ENCODE measurements at places on chromosomes 11 and 22. TPM values are rescaled to one million over a fixed set of nuclear protein-coding genes. Genes with fewer than 3 reads are reported as not detected.

DNA sequence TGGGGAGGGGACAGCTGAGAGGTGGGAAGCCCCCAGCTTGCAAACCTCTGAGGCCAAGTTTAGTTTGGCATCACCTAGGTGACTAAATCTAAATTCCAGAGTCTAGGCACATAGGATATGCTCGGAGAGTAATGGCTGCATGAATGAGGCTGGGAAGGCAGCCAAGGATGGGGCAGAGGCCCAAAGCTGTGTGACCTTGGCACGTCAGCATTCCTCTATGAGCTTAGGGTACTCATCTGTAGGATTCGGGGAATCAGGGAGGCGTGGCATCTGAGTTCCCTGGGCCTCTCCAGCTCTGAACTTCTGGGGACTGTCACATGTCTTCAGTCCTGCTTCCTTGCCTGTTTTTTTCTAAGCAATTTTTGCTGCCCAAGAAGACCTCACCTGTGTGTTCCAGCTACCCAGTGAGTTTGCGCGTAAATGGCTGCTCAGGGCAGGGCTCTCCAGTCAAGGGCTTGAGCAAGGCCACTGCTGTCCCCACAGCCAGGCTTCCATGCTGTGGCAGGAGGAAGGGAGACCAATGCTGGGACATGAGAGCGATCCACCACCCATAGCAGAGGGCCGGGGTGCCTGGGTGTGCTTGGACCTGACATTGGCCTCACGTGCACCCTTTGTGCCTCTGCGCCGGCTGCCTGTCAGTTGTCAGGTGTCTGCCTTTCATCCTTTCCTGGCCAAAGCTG is 13.9 kb downstream of the DAGLA start:
- no peak for DNase-seq

- DNase-seq = peak; percentile 12
Measured at GRCh38 chr11:2558397-2558796, 113.6 kb downstream of the KCNQ1 start.

- no peak for DNase-seq
Measured at GRCh38 chr11:119531056-119531455, 108.1 kb upstream of the THY1 start.

PRODH gene
- 20.6 TPM for total RNA-seq

- peak; percentile 96 for DNase-seq
Measured at GRCh38 chr11:66568124-66568916, at the start of gene CTSF. CTSF (minus strand) TSS chr11:66568606; CDS start chr11:66568486, 120 bp downstream.

GRCh38 chr11:94149431-94150017 is 20.9 kb downstream of the PANX1 start:
- DNase-seq = no peak

NOX4 gene
- total RNA-seq = 0.86 TPM

ZNF70 gene
- 6.0 TPM for total RNA-seq

GRCh38 chr22:19336133-19337075 is 44.9 kb upstream of the CLTCL1 start:
- no peak for DNase-seq

EWSR1 gene
- 125 TPM for total RNA-seq

SYNGR1 gene
- total RNA-seq = 7.2 TPM

CLDN5 gene
- 86.9 TPM for total RNA-seq

DNA sequence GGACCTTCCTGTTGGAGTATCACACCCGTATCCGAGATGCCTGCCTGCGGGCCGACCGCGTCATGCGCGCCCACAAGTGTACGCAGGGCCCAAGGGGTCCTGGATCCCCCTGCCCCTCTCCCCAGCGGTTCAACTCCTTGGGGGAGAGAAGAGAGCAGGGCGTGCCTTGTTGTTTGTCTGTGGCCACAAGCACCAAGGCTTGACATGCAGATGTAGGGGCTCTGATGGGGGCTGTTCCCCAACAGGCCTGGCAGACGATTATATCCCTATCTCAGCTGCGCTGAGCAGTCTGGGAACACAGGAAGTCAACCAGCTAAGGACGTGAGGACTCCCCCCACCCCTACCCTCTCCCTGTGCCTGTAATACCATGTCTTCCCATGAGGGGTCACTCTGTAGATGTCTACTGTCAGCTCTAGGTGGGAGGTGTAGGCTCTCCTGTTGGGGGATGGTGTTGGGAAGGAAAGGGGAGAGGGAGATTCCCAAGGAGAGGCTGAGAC is 6.8 kb downstream of the CFL1 start:
- no peak for DNase-seq

DNA sequence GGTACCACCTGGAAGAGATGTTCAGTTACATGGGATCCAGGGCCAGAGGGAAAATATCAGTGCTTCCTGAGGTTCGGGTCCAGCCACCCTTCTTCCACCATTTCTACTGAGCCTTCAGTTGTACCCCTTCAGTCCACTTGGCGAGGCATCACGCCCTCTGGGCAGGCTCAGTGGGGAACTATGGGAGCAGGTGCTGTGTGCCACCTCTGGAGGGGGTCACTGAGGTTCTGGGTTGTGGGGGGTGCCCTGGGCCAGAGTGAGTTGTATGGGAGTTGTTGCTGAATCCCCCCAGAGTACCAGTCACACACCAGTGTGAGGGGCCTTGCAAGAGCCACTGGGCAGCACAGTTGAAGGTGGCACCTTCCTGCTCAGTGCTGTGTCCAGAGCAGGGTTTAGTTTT is 2.7 kb upstream of the SREBF2 start:
- no peak for DNase-seq

SCGB1D1 gene
- not detected for total RNA-seq

NCF4 gene
- total RNA-seq = 68.1 TPM

DNA sequence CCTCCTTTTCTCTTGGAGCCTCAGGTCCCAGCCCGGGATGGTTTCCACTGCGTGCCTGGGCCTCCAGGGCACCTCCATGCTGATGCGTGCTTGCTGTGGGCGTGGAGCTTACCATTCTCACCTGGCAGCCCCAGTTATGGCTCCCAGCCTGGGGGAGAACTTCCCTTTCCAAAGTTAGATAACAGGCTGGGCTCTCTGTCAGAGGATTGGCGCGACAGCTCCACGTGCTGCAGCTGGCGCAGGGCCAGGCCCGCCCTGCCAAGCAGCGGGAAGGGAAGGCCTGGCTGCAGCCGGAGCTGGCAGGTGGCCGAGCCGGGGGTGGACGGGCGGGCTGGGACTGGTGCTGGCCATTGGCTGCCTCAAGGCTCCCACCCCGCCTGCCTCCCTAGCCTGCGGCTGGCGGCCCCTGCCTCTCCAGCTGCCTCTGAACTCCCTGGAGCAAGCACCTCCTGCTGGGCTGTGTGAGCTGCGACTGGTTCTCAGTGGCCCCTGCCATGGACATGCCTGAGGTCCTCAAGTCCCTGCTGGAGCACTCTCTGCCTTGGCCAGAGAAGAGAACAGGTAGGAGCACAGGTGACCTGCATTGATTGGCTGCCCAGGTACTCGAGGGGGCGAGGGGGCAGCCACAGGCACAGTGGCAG is 14.6 kb upstream of the TEF start:
- peak; percentile 95 for DNase-seq

DNA sequence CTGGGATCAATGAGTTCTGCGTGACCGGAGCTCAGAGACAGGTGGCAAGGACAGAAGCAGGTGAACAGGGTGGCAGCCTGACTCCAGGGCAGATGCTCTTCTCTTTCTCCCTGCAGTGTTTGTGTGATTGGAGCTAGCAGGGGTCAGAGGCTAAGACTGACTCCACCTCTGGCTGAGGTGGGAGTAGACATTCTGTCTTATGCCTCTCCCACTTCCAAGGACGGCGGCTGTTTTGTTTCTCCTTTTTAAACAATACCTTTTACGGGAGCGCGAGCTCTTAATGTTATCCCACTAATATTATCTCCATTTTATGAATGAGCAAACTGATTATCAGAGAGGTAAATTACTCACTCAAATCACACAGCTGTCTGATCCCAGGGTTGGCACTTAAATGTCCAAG is 323.7 kb downstream of the MIAT start:
- no peak for DNase-seq

DNA sequence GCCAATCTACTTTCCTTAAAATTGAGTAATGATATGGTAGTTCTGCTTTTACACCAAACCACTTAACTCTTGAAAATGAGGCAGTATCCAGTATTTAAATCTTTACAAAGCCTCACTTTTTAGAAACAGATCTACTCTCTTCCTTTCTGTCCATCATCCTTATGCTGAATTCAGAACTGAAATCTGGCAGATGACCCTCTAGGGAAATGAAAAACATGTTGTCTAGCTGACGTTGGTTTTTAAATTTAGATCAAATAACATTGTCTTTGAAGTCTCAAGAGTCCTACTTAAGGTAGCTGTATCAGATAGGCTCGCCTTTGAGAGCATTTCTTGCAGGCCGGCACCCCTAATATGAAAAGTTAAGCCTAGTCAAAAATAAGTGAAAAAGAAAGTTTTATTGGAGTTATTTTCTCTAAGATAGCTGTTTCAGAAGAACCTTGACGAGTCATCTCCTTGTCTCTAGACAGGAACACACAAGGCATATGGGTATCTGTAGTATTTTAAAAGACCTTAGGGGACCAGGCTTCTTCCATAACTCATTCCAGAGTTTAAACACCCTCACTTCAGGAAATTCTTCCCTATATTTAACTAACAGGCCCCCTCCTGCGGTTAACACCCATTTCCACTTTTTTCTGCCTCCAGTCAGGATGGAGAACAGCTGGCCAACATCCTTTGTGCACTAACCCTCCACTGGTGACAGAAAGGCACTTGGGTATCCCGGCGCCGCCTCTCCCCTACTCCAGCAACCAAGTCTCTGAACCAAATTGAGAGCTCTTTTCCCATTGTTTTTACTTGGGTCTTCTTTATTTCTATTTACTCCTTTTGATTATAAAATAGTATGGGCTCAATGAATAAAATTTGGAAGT is 81.2 kb downstream of the WNT11 start:
- no peak for DNase-seq

- peak; percentile 59 for DNase-seq
Measured at GRCh38 chr11:72721689-72722049, 30.5 kb downstream of the ARAP1 start.

CARD10 gene
- total RNA-seq = 10.3 TPM

DNA sequence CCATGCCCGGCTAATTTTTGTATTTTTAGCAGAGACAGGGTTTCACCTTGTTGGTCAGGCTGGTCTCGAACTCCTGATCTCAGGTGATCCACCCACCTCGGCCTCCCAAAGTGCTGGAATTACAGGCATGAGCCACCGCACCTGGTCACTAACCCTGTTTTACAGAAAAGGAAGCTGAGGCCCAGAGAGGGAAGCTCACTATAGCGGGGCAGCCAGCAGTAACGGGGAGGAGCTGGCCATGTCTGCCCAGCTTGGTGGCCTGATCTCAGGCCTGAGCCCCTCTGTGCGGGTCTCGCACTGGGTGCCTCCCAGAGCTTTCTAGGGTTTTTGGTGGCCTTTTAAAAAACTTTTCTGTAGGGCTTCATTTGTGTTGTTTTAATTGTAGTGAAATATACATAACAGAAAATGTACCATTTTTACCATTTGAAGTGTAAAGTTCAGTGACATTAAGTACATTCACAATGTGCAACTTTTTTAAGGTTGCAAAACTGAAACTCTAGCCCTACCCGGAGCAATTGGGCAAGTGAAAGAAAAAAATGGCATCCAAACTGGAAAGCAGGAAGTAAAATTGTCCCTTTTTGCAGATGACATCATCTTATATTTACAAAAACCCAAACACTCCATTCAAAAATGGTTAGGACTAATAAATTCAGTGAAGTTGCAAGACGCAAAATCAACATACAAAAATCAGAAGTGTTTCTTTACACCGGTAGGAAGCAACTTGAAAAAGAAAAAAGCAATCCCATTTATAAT is 14.5 kb upstream of the CYTH4 start:
- DNase-seq = no peak

XKR3 gene
- 0.31 TPM for total RNA-seq

DNA sequence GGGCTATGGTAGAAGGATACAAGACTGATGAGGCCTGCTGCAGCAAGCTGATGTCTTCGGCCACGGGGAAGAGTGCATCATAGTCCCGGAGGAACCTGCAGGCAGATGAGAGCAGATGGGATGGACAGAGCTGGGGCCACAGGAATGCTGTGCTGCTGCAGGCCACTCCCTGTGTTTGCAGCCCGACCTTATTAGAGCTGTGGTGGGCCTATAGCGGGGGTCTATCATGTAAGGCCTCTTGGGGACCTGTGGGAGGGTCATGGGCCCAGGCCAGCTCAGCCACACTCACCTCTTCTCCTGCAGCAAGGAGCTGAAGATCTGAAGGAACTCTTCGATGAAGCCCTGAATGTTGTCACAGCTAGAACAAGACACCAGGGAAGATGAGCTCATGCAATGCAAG is 31.9 kb downstream of the ASCC2 start:
- no peak for DNase-seq

ALDH3B1 gene
- 59.3 TPM for total RNA-seq

C22orf42 gene
- total RNA-seq = not detected

DNA sequence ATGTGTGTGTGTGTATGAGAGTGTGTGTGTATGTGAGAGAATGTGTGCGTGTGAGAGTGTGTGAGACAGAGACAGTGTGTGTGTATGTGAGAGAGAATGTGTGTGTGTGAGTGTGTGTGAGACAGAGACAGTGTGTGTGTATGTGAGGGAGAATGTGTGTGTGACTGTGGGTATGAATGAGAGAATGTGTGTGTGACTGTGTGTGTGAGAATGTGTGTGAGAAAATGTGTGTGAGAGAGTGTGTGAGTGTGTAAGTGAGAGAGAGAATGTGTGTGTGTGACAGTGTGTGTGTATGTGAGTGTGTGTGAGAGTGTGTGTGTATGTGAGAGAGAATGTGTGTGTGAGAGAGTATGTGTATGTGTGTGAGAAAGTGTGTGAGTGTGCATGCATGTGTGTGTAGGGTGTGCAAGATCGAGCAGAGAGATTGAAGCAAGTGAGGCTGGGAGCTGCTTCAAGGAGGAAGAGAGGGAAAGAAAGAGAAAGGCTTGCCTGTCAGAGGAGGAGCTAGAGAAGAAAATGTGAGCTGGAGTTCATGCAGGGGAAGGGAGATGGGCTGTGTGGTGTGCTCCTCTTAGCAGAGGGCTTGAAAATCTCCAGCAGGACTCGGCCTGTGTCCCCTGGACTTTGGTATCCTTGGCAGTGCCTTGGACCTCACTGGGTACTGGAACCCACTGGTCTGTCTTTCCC is 27.7 kb upstream of the TP53I11 start:
- DNase-seq = no peak

- DNase-seq = no peak
Measured at GRCh38 chr11:13358596-13359270, 81.1 kb downstream of the BMAL1 start.

GRCh38 chr22:45696227-45696626 is 24.6 kb downstream of the ATXN10 start:
- DNase-seq = no peak
